ENCODE measurements at places on chromosomes 12 and 14.

- DNase-seq = no peak
Measured at GRCh38 chr12:1620092-1620491, 8.9 kb upstream of the WNT5B start.

- DNase-seq = no peak
Measured at GRCh38 chr14:89740241-89740640, 214.3 kb downstream of the EFCAB11 start.

GRCh38 chr14:75614179-75614578 is 35.8 kb downstream of the FLVCR2 start:
- no peak for DNase-seq

DNA sequence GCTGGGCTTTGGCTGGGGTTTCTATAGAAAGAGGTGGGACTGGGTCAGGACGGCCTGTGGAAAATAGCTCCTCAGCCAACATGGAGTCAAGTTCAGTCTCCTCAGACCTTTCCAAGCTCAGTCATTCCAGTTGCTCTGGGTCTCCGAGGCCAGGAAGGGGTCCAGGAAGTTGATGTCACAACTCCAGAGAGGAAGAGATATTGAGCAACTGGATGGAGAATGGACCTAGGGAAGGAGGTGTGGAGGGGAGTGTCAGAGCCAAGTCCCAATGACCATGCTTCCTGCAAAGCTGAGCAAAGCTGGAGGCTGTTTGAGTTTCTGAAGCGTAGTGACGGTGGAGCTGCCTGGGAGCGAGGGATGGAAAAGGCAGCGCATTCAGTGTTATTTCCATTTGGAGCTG is 86.1 kb downstream of the SLC24A4 start:
- no peak for DNase-seq

All from stimulated activated CD8-positive, alpha-beta memory T cell treated with anti-CD3 and anti-CD28 coated beads, Interleukin-7, amount 100 ng/mL, for 4 hours (primary cell).